GM06990 (cell line): ENCODE measurements at places on chromosomes 4 and X.

DNA sequence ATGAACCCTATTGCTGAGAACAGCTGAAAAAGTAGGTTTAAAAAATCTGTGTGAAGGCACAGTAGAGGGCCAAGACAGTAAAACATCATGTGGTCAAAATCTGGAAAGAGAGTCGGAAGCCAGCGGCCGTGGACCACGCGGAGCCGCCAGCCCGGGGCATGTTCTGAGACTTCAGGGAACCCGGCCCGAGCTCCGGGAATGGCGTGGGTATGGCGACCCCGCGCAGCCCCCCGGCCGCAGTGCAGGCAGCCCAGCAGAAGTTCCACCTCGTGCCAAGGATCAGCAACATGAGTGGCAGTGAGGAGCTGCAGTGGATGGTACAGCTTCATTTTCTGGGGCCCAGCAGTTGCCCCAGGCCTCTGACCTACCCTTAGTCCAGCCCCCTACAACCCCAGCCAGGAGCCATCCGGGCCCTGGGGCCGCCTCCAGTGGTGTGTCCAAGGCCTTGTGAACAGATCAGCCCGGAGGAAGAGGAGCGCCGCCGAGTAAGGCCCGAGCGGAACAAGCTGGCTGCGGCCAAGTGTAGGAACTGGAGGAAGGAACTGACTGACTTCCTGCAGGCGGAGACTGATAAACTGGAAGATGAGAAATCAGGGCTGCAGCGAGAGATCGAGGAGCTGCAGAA is 94.2 kb downstream of the LARP1B start:
- DNase-seq = no peak

- no peak for DNase-seq
Measured at GRCh38 chr4:154018659-154019058, 229.8 kb upstream of the SFRP2 start.

GRCh38 chr4:8746523-8747466 is 124.8 kb downstream of the HMX1 start:
- DNase-seq = no peak

DNA sequence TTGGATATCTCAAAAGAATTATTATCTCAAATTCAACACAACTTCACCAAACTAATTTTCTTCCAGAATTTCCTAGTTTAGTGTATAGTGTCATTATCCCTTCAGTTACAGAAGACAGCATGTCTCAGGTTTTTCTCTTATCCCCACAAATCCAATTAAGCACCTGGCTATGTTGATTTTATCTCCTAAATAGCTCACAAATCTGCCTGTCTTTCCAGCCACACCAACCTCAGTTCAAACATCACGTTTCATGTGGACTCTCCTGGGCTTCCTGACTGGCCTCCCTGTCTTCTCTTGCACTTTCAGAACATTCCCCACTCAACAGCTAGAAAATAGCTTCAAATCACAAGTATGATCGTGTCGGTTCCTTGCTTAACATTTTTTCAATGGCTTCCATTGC is 14.8 kb downstream of the STK32B start:
- no peak for DNase-seq

DNA sequence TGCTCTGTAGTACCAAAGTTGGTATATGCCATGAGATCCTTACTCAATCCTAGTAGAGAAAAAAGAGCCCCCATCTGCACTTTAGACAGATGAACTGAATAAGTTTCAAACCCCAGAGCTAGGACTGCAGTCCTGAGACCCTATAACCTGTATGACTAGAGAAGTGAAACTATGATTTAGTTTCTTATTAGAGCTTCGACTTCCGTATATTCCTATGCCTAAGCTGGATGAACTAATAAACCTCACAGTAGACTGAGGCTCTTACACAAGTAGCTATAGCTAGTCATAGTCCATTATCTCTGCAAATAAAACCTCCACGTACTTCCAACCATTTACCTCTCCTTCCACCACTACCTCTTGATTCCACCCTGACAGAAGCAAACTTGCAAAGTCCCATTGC is 6.3 kb upstream of the OTUD4 start:
- no peak for DNase-seq

GRCh38 chrX:137427816-137428215 is 138.1 kb upstream of the ZIC3 start:
- DNase-seq = no peak

DNA sequence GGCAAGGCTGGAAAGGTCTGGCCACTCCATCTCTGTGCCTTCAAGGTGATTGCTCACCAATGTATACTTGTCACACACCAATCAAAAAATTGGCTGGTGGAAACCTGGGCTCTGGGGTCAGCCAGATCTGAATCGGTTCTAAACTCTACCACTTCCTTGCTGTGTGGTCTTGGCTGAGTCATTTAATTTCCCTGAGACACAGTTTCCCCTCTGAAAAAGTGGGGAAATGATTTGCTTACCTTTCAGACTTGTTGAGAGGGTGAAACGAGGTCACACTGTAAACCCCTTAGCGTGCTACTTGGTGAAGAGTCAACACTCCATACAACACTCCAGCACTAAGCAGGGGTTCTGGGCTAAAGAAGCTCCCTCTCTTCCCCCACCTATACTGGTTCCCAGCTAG is 252.3 kb upstream of the ZIC3 start:
- DNase-seq = no peak

- no peak for DNase-seq
Measured at GRCh38 chr4:1767770-1768366, 25.2 kb upstream of the FGFR3 start.

GRCh38 chrX:65522739-65523372 is 11.7 kb downstream of the LAS1L start:
- no peak for DNase-seq

DNA sequence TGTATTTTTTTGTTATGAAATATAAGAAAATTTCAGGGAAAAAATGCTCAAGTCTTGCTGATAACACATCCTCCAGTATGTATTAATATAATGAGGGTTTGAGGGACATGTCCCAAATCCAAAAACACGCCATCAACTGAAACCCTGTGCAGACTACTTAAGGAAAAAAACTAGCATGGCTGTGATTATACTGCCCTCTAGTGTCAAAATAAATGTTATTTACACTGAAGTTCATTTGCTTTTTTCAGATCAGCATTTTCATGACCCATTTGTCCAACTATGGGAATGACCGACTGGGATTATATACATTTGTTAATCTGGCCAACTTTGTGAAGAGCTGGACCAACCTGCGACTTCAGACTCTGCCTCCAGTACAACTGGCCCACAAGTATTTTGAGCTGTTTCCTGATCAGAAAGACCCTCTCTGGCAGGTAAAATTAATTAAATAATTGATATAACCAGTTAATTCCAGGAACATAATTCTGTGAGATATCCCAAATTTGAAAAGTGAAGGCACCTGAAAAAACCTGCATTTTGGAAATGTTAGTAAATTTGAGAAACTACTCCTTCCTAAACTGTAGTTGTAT is 128.5 kb downstream of the PRSS12 start:
- DNase-seq = no peak

DNA sequence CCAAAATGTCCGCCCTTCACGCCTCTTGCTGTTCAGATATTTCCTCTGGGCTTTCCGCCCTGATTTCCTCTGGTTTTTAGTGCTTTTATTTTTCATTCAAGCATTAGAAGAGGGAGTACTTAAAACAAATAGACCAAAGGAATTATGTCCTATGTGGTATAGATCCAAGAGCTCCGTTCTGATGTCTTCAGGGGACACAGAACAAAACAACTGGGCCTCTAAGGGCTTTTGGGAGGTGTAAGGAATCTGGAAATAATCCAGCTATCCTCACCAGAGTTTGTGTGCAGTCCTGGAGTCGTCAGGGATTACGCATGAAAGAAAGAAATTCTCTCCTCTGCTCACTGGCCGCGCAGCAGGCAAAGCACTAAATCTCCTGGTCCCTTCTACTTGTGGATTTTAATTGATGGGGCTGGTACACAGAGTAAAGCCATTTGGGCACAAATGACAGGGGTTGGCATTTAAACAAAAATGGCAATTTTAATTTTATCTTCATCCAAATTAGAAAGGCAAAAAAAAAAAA is 999.2 kb downstream of the ADGRL3 start:
- DNase-seq = no peak

DNA sequence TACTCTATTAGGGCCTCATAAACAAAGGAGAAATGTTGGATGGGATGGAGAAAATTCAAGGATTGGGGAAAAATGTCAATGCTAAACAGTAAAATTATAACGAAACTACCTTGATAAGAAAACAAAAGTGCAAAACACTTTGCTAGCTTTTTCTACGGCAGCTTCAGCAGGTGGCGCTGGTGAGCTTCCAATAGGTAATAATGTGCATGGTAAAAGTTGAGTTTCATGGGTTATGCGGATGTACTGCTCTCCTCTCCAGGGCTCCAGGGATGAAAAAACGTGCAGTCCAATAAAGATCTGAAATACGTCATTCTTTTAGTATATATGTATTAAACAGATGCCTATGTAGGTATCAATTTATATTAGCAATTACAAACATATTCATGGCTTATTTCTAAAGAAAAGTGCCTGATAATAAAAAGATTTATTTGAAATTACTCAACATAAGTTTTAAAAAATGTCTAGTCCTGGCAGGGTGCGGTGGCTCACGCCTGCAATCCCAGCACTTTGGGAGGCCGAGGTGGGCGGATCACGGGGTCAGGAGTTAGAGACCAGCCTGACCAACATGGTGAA is 239.6 kb downstream of the GRXCR1 start:
- DNase-seq = peak; percentile 18

DNA sequence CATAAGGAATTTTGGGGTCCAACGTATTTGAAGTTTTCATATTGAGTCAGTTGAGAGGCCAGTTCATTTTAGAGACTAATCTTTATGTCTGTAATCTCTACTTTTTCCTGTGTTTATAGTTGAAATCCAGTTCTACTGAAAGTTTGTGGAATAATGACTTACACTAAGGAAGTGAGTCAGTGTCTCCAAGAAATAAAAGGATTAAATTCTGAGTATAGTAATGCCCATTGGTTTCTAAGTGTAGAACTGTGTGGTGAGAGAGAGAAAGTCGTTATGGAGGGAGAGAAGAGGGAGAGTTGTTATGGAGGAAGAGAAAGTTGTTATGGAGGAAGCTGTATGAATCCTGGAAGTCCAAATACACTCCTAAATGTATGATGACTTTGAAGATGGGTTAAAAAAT is 264.6 kb upstream of the HAND2 start:
- no peak for DNase-seq

- no peak for DNase-seq
Measured at GRCh38 chr4:4321951-4322688, 32.1 kb downstream of the ZBTB49 start.

GRCh38 chrX:74324131-74324530 is 20.2 kb downstream of the ZCCHC13 start:
- no peak for DNase-seq

DNA sequence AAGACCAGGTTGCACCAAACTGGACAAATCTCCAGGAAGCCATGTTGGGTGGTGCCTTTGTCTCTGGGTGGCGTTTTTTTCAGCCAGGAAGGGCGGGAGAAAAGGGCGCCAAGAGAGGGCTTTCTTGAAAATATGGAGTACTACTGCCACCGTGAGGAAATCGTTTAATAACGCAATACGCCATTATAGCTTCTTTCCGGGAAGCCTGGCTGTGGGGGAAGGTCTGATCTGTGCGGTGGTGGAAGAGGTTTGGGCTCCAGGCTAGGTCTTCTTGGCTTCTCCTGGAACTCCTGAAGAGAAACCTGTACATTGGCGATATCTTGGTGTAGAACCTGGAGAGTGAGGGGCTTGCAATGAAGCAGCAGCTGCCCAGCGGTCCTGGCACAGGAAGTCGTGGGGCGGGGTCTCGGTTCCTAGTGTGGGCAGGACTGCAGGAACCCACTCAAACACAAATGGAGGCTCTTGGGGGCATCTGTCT is 202.7 kb downstream of the OR13H1 start:
- peak; percentile 83 for DNase-seq

- no peak for DNase-seq
Measured at GRCh38 chrX:28651186-28651585, 63.9 kb downstream of the IL1RAPL1 start.

- no peak for DNase-seq
Measured at GRCh38 chrX:32443841-32444240, 767.5 kb downstream of the DMD start.

- no peak for DNase-seq
Measured at GRCh38 chr4:129668092-129668491, 572.1 kb downstream of the C4orf33 start.

- DNase-seq = no peak
Measured at GRCh38 chrX:22950269-22951266, 49.2 kb upstream of the DDX53 start.

DNA sequence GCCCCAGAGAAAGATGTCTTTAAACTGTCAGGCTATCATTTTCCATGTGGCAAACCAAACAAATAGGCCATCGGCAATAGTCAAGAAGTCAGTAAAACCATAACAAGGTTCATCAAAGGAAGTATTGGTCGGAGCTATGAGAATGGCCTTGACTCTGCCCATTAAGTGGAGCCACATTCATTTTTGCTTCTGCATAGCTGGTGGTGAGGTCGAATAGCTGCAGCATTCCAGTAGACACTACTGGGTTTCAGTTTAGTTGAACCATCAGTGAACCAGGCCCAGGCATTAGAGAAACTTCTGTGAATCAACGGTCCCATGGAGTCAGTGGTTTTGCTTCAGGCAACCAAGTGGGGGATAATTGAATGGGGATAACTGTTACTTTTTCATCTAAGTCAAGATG is 92.0 kb upstream of the MED14 start:
- DNase-seq = no peak

GRCh38 chr4:123701131-123701575 is 304.6 kb downstream of the SPRY1 start:
- no peak for DNase-seq

- no peak for DNase-seq
Measured at GRCh38 chrX:131613260-131613659, 69.4 kb downstream of the OR13H1 start.

DNA sequence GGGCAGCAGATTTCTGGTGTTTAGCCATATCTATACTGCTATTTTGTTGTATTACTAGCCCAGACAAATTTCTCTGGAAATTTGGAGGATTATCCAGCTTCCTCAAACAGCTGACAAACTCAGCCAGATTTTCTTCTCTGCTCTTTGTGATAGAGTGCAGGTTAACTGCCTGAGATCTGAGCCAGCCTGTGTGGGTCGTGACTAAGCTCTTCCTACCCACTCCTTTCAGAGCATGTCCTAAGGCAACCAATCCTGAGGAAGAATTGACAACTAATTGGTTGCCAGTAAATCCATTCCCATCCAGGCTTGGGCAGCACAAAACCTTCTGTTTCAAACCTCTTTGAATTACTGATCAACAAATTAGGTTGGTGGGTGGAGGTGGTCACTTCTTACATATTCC is 2.5 kb upstream of the GABRA2 start:
- no peak for DNase-seq

GRCh38 chr4:87093443-87094123 is 126.8 kb downstream of the KLHL8 start:
- DNase-seq = peak; percentile 31

DNA sequence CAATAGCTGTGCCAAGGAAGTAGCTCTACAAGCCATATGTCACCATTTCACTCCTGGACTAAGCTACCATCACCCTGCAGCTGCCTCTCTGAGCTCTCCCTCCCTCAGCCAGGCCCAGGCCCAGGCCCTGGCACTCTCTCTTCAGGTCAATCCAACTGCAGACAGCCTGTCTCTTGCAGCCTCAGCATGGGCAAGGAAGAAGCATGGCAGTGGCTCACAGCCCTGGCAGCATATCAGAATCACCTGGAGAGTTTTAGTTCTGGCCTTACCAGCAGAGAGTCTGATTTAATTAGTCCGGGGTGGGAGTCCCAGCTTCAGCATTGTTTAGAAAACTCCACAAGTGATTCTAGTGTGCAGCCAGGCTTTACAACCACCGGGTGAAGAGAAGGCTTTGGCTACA is 31.5 kb downstream of the NALF2 start:
- DNase-seq = no peak

- DNase-seq = peak; percentile 8
Measured at GRCh38 chrX:84046403-84046984, 141.5 kb downstream of the RPS6KA6 start.

- DNase-seq = no peak
Measured at GRCh38 chr4:154560419-154560801, 2.4 kb upstream of the FGB start.
